Esophagus squamous epithelium (tissue), 5 donors: ENCODE measurements at places on chromosomes 12 and 14.

GRCh38 chr14:34628681-34629135, 1.2 kb downstream of the SNX6 start:
- peaks cover 58% of the 10 kb centered on the region for H3K4me1 ChIP-seq
- no peaks in the 10 kb centered on the region for H3K27me3 ChIP-seq
- peak overlapping the region; percentile 89 for H3K4me3 ChIP-seq
- no peak for DNase-seq
- peaks cover 32% of the 10 kb centered on the region for H3K36me3 ChIP-seq
- H3K27ac ChIP-seq: no peak overlapping the region

- no peak overlapping the region for H3K4me3 ChIP-seq
- peak overlapping the region; percentile 26 for H3K27ac ChIP-seq
- no peak for DNase-seq
- H3K4me1 ChIP-seq: peaks cover 40% of the 10 kb centered on the region
Observed at GRCh38 chr14:55802986-55803872, 223.2 kb downstream of the KTN1 start.

DNA sequence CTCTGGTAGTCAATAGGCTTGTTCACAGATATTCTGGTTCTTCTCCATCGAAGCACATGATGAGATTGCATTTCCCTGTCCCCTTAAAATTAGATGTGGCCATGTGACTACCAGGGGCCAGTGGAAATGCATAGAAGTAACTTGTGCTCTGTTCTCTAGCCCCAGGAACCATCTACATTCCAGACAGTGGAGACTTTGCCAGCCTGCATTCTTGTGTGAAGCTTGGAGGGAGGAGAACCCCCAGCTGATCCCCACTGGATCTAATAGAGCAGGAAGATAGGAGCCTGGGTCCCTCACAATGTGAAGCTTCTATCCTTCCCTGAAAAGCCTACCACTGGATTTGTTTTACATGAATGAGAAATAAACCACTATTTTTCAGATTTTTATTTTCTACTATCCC, 130.1 kb downstream of the KITLG start:
- no peak overlapping the region for H3K4me3 ChIP-seq
- H3K27me3 ChIP-seq: no peaks in the 10 kb centered on the region
- no peak overlapping the region for H3K27ac ChIP-seq
- no peaks in the 10 kb centered on the region for H3K36me3 ChIP-seq
- DNase-seq: no peak

GRCh38 chr14:98916036-98916435, 356.0 kb downstream of the BCL11B start:
- no peaks in the 10 kb centered on the region for H3K27me3 ChIP-seq
- DNase-seq: no peak
- no peaks in the 10 kb centered on the region for H3K36me3 ChIP-seq
- peaks cover 9% of the 10 kb centered on the region for H3K4me1 ChIP-seq
- no peak overlapping the region for H3K4me3 ChIP-seq

DNA sequence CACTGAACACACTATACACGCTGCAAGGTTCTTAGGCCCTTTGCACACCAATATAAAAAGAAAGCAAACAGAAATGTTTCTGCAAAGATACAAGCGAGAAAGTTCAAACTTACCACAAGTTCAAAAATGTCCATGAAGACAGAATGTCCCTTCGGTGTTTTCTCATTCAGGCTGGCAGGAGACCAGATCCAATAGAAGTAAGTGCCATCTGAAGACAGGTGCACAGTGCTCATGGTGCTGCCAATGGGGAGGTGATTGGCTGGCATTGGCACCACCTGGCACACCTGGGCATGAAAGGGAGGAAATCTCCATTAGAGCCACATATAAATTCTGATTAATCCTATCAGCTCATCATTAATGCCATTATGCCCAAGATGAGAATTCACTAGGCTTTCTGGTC, 76.3 kb downstream of the HECTD4 start:
- no peak overlapping the region for H3K4me3 ChIP-seq
- H3K36me3 ChIP-seq: peaks cover 77% of the 10 kb centered on the region
- H3K27me3 ChIP-seq: no peaks in the 10 kb centered on the region
- no peaks in the 10 kb centered on the region for H3K4me1 ChIP-seq
- H3K27ac ChIP-seq: no peak overlapping the region

- no peaks in the 10 kb centered on the region for H3K36me3 ChIP-seq
- peak overlapping the region; percentile 84 for H3K4me3 ChIP-seq
- no peak for DNase-seq
- H3K27me3 ChIP-seq: no peaks in the 10 kb centered on the region
- H3K4me1 ChIP-seq: peaks cover 20% of the 10 kb centered on the region
- peak overlapping the region; percentile 83 for H3K27ac ChIP-seq
Observed at GRCh38 chr12:27334042-27334720, 1.5 kb downstream of the BMAL2 start.

DNA sequence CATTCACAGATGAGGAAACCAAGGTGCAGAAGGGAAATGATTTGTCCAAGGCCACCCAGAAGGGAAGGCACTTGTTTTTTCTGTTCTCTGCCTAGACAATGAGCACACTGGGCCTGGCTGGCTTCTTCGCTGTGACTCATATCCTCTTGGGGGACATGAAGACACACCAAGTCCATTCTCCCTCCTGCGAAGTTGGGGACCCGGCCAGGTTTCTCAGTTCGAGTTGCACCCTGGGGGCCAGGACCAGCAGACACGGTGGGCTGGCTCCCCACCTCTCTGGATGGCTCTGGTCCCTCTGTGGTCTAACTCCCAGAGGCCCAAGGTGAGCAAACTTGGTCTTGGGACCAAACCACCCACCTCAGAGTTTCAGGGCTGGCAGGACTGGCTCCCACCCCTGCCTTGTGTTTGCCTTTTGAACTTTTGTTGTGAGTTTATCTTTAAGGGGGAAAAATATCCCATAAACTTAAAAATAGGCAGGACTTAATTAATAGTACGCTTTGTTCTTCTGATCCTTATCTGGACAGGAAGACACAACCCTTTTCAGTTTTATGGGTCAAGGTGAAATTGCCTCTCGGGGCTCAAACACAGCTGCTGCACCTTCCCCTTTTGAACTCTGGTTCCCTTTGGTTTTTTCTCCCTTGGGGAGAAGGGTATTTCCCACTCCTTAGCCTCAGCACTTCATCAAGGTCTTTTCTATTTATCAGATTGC, 9.0 kb upstream of the MLEC start:
- peaks cover 3% of the 10 kb centered on the region for H3K4me1 ChIP-seq
- no peak overlapping the region for H3K27ac ChIP-seq
- H3K36me3 ChIP-seq: no peaks in the 10 kb centered on the region
- no peak overlapping the region for H3K4me3 ChIP-seq

DNA sequence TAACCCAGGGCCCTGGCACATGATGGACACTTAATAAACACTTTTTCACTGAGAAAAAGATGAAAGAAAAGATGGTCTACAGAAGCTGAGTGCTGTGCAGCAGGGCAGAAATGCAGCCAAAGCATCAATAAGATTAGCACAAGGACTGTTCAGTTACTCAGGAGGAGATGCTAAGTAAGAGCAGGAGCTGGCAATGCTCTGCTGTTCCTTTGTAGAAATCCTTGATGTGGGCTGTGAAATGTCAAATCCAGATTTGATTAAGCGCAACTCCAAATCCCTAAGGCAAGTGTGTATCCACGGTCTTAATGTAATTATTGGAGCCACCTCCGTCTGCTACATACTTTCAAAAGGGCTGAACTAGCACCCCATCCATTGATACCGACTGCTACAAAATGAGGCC, 151.8 kb upstream of the BTG1 start:
- no peak for DNase-seq
- H3K27me3 ChIP-seq: no peaks in the 10 kb centered on the region
- H3K4me3 ChIP-seq: no peak overlapping the region
- peaks cover 3% of the 10 kb centered on the region for H3K4me1 ChIP-seq

DNA sequence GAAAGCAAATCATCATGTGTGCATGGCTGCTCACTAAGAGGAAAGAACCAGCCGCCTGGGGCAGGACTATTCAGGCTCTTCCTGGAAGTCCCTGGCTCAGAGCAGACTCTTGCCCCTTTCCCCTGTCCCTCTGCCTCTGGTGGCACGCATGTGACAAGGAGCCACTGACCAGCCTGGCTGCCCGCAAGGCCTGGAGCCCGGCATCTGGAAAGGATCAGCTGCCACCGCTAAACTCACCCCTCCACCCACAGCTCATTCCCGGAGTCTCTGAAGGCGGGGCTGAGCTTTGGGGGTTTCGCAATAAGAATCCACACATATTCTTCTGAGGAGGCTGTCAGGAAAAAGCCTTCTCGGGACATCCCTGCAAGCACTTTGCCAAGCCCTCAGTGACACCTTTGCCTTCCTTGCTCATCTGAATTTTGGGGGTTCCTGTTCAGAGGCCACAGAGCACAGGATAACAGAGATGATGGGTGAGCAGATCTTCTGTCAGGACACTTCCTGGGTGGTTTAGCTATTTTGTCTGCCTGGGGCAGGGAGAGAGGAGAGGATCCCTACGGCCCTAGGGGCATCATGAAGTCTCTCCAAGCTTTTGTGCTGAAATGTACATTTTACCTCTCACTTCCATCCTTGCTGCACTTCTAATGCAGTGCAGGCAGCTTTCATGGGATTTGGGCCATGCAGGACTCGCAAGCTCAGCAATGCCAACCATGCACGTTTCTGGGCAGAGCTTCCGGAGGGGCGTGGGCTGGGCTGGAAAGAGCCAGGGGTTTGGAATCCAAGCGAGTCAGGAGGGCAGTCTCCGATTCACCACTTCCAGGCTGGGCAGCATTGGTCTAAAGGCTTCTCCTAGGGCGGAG, 124.8 kb upstream of the MAP1LC3B2 start:
- no peak for DNase-seq
- no peaks in the 10 kb centered on the region for H3K27me3 ChIP-seq
- H3K4me1 ChIP-seq: peaks cover 23% of the 10 kb centered on the region
- H3K27ac ChIP-seq: peak overlapping the region; percentile 86
- H3K36me3 ChIP-seq: no peaks in the 10 kb centered on the region
